ENCODE measurements at places on chromosomes 6 and 20.

- no peak overlapping the region for H3K27ac ChIP-seq
Observed at GRCh38 chr6:144362042-144363018, 77.2 kb downstream of the UTRN start.

GRCh38 chr6:127956260-127956888 lies 55.5 kb upstream of the THEMIS start:
- peaks cover 3% of the 10 kb centered on the region for H3K4me1 ChIP-seq
- DNase-seq, result no peak
- no peak overlapping the region for H3K4me3 ChIP-seq
- no peak overlapping the region for H3K27ac ChIP-seq
- no peaks in the 10 kb centered on the region for H3K36me3 ChIP-seq
- no peaks in the 10 kb centered on the region for H3K27me3 ChIP-seq

DNA sequence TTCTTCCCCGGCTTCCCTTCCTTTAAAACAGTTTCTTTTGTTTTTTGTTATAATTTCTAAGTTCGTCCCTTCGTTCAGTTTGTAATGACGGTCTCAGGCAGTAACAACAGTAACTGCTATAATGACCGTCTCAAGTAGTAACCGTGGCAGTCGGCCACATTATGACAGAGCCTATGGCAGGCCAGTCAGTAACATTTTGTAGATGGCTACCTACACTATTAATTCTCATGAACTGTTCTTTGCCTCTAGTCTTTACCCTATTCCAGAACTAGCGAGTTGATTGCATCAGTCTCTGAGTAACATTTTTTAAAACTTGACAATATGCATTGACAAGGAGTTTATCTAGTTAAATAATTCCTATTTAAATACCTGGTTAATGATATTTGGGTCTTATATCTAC lies 43.0 kb upstream of the ADGRG6 start:
- DNase-seq, result no peak
- H3K4me1 ChIP-seq, result no peaks in the 10 kb centered on the region
- H3K27ac ChIP-seq, result no peak overlapping the region

DNA sequence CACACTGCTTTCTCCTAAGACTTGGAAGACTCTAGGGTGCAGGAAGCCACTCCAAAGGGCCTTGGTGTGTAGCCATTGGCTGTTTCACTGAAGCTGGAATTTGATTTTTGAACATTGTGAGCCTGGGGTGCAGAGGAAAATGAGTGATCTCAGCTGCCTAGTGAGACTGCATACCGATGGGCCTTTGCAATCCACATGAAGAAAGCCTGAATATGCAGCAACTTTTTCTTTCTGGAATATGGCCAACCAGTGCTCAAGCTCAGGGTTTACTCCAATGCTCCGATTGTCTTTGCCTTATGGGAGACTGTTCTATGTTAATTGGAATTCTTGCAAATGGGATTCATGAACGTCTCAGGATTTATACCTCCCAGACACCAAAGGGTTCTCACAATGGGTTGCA lies 242.6 kb downstream of the DOK5 start:
- no peaks in the 10 kb centered on the region for H3K36me3 ChIP-seq
- no peak overlapping the region for H3K4me3 ChIP-seq
- H3K27me3 ChIP-seq, result no peaks in the 10 kb centered on the region
- no peak for DNase-seq

DNA sequence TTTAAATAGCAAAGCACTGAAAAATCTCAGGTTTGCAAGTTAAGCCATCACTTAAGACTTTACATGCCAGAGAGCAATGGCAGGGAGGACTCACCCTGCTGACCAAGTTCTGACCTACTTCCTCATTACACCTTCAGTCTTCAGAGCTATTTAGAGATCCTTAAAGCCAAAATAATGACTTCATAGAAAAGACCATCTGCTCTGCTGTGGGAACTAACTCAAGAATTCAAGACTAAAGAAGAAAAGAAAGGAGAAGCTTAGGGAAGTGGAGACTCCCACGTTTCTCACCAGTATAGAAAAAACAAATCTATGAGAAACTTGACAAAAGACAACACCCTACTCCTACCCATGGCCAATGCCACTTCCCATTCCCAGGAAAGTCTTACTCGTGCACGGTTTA lies 28.6 kb downstream of the XPO5 start:
- no peaks in the 10 kb centered on the region for H3K27me3 ChIP-seq
- no peaks in the 10 kb centered on the region for H3K4me1 ChIP-seq
- H3K36me3 ChIP-seq, result no peaks in the 10 kb centered on the region
- no peak overlapping the region for H3K27ac ChIP-seq

DNA sequence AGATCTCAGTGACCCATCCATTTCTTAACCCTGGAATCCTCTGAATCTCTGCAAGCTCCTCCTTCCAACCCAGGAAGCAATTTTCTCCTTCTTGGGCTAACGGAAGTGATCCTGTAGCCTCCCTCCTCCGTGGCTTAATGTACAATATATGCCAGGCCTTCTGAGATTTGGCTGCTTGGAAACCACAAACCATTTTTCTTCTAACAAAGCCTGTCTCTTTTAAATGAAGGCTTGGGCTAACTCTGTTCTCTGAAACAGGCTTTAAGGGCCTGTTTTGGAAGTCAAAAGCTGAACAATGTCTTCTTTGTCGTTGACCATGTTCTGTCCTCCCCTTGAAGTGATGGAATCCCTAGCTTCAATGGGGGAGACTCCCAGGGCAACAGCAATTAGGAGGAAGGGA lies 14.9 kb downstream of the FYN start:
- H3K36me3 ChIP-seq, result no peaks in the 10 kb centered on the region
- H3K27me3 ChIP-seq, result no peaks in the 10 kb centered on the region
- no peak overlapping the region for H3K27ac ChIP-seq

GRCh38 chr20:20711413-20711812 lies 1.0 kb downstream of the RALGAPA2 start:
- H3K27ac ChIP-seq, result no peak overlapping the region
- no peak for DNase-seq

- H3K27ac ChIP-seq, result no peak overlapping the region
- no peaks in the 10 kb centered on the region for H3K27me3 ChIP-seq
- DNase-seq, result no peak
- no peak overlapping the region for H3K4me3 ChIP-seq
Observed at GRCh38 chr6:112338166-112338709, 8.9 kb upstream of the RFPL4B start.

DNA sequence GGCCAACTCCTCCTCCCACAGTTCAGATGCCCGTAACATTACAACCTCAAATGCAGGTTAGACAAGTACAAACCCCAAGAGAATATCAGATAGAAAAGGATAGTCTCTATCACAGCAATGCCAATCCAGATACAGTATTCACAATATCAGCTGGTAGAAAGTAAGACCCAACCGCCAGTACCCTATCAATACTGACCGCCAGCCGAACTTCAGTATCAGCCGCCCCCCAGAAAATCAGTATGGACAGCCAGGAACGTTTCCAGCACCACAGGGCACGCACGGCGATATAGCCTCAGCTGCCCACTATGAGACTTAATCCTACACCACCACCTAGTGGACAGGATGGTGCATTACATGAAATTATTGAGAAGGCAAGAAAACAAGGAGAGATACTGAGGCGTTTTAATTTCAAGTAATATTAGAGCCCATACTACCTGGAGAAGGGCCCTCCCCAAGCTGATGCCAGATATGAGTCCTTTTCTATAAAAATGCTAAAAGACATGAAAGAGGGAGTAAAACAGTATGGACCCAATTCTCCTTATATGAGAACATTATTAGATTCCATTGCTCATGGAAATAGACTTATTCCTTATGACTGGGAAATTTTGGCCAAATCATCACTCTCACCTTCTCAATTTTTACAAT lies 17.6 kb upstream of the EIF2S2 start:
- DNase-seq, result peak; percentile 64
- H3K27me3 ChIP-seq, result no peaks in the 10 kb centered on the region
- no peak overlapping the region for H3K27ac ChIP-seq
- no peak overlapping the region for H3K4me3 ChIP-seq
- H3K36me3 ChIP-seq, result no peaks in the 10 kb centered on the region

GRCh38 chr20:43363506-43363905 lies 94.2 kb upstream of the SRSF6 start:
- H3K36me3 ChIP-seq, result no peaks in the 10 kb centered on the region
- no peak overlapping the region for H3K27ac ChIP-seq
- no peaks in the 10 kb centered on the region for H3K27me3 ChIP-seq
- no peak for DNase-seq

- no peaks in the 10 kb centered on the region for H3K36me3 ChIP-seq
- no peaks in the 10 kb centered on the region for H3K27me3 ChIP-seq
- DNase-seq, result no peak
- no peaks in the 10 kb centered on the region for H3K4me1 ChIP-seq
- H3K27ac ChIP-seq, result no peak overlapping the region
- H3K4me3 ChIP-seq, result no peak overlapping the region
Observed at GRCh38 chr6:103680116-103680515, 1179.6 kb downstream of the HACE1 start.

GRCh38 chr20:60210779-60211617 lies 252.8 kb downstream of the CDH26 start:
- no peaks in the 10 kb centered on the region for H3K36me3 ChIP-seq
- no peak overlapping the region for H3K4me3 ChIP-seq
- H3K27me3 ChIP-seq, result no peaks in the 10 kb centered on the region
- H3K27ac ChIP-seq, result no peak overlapping the region

DNA sequence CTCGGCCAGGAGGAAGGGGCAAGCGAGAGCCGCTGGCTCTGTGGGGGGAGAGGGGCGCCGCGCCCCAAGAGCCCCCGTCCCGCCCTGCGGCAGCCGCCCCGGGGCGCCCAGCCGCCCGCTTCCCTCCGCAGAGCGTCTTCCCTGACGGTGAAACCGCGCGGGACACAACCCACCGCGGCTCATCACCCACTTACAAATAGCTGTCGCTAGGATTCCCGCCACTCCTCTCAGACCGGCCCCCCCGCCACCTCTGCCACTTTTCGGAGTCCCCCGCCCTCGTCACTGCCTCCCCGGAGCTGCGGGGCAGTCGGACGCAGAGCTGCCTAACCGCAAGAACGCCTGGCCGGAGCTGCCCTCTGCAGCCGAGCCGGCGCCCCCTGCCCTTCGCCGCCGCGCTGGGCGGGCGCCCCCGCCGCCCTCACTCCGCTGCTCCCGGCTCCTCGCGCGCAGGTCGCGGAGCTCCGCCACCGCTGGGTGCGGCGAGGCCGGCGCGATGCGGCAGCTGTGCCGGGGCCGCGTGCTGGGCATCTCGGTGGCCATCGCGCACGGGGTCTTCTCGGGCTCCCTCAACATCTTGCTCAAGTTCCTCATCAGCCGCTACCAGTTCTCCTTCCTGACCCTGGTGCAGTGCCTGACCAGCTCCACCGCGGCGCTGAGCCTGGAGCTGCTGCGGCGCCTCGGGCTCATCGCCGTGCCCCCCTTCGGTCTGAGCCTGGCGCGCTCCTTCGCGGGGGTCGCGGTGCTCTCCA lies at the start of gene SLC35D3:
SLC35D3 (plus strand) TSS at position 366 of the 749 bp plus-strand sequence; CDS start at position 494, 128 bp downstream.
- peaks cover 5% of the 10 kb centered on the region for H3K4me1 ChIP-seq
- peak; percentile 33 for DNase-seq
- no peaks in the 10 kb centered on the region for H3K36me3 ChIP-seq
- peak within 1 kb of the TSS; percentile 42 for H3K4me3 ChIP-seq

- no peaks in the 10 kb centered on the region for H3K27me3 ChIP-seq
- H3K4me1 ChIP-seq, result no peaks in the 10 kb centered on the region
Observed at GRCh38 chr20:61293951-61294350, 41.9 kb downstream of the CDH4 start.

GRCh38 chr6:5995658-5995948 lies 11.1 kb downstream of the NRN1 start:
- H3K36me3 ChIP-seq, result no peaks in the 10 kb centered on the region
- no peak overlapping the region for H3K27ac ChIP-seq
- H3K4me1 ChIP-seq, result peaks cover 5% of the 10 kb centered on the region

DNA sequence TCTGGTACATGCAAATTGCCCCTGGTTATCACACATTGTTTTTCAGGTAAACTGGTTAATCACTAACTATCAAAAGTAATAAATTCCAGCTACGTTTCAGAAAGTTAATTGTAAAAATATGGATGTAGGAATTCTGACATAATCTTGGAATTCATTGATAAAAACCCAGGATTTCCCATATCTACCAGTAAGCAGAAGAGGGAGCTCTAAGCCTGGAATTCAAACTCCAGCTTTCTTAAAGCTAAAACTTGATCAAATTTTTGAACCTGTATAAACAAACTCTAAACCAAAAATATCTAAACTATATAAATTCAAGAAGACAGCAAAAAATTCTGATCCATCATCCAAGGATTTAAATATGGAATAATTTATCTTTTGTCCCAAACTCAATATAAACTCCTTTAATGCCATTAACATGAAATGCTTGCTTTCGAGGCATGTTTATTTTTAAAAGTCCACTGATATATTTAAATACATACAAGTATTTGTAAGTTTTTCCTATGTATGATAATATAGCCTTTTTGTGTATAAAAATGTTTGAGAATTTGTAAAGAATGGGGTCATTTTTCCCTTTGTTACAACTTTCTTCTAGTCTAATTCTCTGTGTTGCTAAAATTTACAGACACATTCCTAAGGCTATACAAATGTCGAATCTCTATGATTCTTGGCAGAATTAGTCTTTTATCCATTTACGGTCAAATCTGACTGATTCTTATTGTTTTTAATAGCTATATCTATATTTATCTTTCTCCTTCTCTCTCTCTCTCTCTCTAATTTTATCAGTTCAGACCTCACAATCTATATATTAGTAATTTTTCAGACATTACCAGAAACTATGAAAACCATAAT lies 91.4 kb upstream of the RNF217 start:
- H3K27me3 ChIP-seq, result no peaks in the 10 kb centered on the region
- H3K27ac ChIP-seq, result no peak overlapping the region
- H3K4me1 ChIP-seq, result no peaks in the 10 kb centered on the region
- H3K36me3 ChIP-seq, result no peaks in the 10 kb centered on the region
- H3K4me3 ChIP-seq, result no peak overlapping the region

GRCh38 chr6:134921721-134922261 lies 28.1 kb downstream of the ALDH8A1 start:
- no peaks in the 10 kb centered on the region for H3K4me1 ChIP-seq
- H3K27me3 ChIP-seq, result no peaks in the 10 kb centered on the region
- H3K27ac ChIP-seq, result no peak overlapping the region
- no peak overlapping the region for H3K4me3 ChIP-seq

DNA sequence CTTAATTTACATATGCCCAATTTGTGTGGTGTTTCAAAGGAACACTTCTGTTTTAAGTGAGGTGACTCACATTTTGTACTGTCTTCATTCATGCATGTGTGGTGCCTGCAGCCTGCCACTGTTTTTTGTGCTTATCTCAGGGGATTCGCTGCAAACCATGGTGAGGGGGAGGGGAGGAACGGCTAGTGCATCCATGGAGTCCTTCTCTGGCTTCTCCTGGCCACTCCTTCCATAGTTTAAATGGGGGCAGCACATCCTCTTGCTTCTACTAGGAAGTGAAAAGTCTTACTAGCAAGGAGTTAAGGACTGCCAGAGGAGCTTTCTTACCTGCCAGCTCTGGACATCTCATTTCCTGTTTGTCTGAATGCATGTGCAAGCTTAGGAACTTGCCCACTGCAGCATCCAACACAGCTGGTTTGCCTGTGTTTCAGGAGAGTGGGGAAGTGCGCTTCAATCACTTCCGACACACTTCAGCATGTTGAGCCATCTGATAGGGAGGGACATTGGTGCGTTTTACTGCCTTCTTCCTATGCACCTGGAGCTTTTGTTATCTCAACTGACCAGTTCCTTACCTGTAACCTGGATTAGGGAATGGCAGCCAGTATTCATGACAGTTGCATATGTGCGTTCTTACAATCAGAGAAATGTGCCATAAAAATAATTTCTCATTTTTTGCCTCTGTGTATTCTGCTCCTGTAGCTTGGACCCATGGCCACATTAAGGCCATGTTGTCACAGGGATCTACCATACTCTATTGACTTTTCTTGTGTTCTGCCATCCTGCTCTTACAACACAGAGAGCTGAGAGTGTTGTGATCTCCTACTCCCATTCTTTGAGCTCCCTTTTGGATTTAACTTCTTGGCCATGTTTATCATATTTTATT lies 211.3 kb downstream of the ARID1B start:
- no peaks in the 10 kb centered on the region for H3K27me3 ChIP-seq
- peaks cover 12% of the 10 kb centered on the region for H3K4me1 ChIP-seq
- no peak for DNase-seq
